ENCODE measurements at places on chromosomes 7 and 10. TPM values are rescaled to one million over a fixed set of nuclear protein-coding genes. Genes with fewer than 3 reads are reported as not detected.

NRP1 gene
- total RNA-seq = 55.6 TPM

DNA sequence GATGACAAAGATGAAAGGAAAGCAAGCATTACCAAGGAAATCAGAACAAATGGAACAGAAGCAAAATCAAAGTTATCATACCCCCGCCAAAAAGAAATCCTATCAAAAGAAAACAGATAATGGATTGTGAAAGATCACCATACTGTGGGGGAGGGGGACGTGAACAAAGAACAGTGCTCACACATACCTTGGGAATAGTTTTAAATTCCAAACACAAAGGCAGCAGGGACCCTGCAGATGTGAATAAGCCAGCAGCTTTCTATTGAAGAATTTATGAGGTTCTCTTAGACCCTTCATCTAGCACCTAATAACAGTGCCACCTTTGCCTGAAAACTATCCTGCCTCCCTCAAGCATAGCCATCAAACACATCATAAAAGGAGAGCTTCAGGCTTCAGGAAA is 94.0 kb downstream of the AKR1D1 start:
- no peak for DNase-seq

DNA sequence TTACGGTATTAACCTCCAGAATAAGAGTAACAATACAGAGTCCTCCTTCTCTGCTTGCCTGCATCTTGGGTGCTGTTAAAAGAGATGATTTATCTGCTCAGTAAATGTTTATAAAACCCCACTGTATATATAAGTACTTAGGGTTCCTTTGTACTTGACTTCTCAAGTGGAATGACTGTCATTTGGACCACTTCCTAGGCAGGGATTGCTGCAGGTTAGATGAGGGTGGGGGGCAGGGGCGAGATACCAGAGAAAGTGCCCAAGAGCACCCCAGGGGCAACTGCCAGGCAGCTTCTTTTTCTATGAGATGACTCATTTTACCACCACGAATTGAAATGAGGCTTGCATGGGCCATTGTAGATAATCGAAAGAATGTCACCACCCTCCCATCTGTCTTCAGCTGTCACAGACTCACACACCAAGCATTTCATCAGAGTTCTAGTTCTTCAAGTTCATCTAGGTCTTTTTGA is 421.9 kb upstream of the GALNT17 start:
- no peak for DNase-seq

- DNase-seq = no peak
These were observed 13.1 kb upstream of the HABP2 start for GRCh38 chr10:113539789-113540188.

DNA sequence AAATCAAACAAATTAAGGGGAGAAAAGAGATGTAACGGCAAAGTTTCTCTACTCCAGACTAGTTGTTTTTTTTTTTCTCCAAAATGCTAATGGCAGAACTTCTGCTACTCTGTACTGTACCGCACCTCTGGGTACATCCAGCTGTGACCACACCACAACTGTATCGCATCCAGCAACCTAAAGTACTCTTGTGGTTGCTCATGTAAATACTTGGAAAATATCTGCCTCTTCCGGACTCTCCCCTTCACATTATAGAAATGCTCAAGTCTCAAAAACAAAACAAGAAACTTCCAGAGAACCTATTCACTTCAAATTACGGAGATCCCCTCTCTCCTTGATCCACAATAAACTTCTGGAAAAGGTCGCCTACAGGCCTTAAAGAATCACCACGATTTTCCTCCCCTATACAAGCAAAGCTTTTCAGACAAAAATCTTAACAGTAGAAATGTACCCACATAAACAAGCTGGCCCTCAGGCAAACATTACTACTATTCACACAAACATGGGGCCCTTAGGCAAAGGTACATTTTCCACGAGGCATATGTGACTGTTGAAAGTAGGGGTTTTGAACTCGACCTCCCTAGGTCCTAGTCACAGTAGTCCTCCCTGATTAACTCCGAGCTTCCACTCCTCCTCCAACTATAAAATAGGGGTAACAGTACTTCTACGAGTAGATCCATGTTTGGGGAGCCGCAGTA is 222.9 kb upstream of the MKLN1 start:
- DNase-seq = no peak

CDK1 gene
- total RNA-seq = 73.5 TPM

GRCh38 chr7:127390186-127390816 is 2.2 kb downstream of the ZNF800 start:
- DNase-seq = no peak

DNA sequence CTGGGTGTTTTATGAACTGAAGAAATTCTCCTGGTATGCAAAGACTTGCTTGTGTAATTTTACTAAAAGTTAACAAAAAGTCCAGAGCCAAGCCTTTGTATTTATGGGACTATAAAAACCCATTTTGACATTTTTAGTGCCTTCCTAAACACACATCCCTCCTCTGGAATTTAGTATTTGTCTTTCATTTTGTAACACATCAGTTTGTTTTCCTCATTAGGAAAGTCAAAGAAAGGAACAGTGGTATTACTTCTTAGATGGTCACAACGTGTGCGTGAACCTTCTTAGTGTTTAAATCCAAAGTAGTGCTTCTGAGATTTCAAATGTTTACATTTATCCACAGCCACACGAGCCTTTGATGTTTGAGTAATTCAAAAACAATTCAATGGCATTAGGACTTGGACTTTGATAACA is 103.2 kb upstream of the TMEM106B start:
- no peak for DNase-seq

DNA sequence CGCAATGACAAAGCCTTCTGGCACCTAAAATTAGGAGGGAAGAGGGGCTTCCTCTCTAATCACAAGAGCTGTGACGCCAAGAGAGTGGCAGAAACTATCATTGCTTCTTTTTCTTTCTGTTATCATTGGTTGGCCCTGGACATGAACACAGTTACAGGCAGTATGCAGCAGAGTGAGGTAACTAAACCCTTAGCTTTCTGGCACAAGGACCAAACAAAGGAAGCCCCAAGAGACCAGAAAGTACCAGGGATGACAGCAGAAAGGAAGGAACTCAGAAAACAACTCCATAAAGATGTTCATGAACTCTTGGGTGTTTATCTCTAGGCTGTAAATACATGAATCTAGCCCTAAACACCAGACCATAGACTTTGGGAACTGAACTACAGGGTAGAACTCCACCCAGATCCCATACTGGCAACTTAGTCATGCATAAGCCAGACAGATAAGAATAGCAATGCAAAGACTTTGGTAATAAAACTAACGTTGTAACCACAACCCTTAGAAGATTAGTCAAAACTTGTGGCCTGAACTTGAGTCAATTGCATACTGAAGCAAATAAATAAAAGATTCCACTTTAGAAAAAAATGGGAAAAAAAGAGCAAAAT is 195.7 kb upstream of the PTN start:
- DNase-seq = no peak

- peak; percentile 38 for DNase-seq
These were observed 3.4 kb downstream of the TCF7L2 start for GRCh38 chr10:112953174-112954159.

MYH16 gene
- not detected for total RNA-seq

DNA sequence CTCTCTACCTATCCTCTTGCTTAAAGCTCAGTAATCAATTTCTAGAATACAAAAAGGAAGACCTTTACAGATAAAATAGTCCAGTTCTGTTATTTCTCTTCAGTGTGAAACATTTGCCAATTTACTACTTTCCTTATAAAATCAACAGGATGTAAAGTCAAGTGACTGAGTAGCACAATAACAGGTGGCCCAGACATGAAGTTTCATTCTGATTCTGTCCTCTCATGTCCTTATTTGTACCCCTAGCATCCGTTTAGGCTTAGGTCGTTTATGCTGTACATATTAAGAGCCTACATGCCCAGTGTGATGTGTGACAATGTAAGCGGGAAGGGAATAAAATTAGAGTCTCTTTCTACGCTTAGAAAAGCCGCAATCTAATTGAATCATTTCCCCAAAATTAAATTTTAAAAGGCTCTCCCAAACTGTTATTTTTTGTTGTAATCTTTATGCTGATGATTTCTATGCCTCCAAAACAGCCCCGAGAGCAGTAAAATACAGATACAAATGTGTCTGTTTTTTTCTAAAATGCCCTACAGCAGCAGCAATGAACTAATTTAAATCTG is 29.1 kb downstream of the EPC1 start:
- no peak for DNase-seq

GRCh38 chr7:70474639-70475234 is 657.2 kb upstream of the GALNT17 start:
- no peak for DNase-seq

GRCh38 chr10:33732161-33732680 is 397.8 kb upstream of the NRP1 start:
- DNase-seq = no peak

DNA sequence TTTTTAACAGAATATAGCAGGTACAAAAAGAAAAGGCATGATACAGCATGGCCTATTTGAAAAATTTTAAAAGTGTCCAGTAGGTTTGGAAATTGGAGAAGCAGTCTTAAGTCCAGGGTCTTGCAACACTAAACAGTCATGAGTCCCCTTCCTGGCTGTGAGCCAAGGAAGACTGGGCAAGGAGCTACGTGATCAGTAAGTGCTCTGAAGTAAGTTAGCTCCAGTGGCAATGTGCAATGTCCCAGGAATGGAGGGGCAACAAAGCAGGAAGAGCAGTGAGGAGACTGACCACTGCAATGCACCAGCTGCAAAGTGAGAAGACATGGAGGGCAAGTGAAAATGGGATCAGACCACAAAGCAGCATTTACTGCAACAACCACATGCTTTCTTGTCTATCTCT is 72.9 kb upstream of the GRID1 start:
- DNase-seq = peak; percentile 42

DNA sequence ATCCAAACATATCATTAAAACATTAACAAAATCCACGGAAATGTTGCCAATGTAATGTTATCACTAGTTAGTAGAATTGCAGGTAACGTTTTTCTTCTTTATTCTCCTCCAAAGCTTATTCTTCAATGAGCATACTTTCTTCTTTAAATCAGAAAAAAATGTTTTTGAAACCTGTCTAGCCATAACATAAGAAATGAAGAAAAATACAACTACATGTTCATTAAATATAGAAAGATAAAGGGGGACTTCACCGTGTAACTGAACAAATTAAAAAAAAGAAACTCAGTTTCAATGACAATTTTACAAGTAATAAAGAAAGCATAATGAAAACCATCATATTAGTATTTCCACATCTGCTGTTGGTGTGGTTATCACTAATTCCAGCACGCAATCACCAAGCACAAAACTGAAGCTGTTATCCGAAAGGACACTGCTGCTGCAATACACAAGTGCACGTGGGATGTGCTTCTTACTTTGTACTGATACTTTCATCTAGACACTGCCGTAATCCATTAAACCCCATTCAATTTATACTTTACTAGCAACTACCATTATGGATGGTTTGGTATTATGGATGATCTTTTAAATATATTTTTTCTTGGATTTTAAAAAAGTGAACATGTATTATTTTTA is 9.6 kb downstream of the ESYT2 start:
- no peak for DNase-seq

SKAP2 gene
- 9.2 TPM for total RNA-seq

AMPH gene
- total RNA-seq = 0.25 TPM

HOXA3 gene
- total RNA-seq = 0.28 TPM

GRCh38 chr10:29815572-29815971 is 180.8 kb upstream of the SVIL start:
- DNase-seq = no peak

ACSM6 gene
- not detected for total RNA-seq

- no peak for DNase-seq
These were observed 458.8 kb upstream of the GHITM start for GRCh38 chr10:83680470-83680891.

CYP3A4 gene
- total RNA-seq = 138 TPM

GRCh38 chr10:102114861-102115618 is 5.1 kb downstream of the LDB1 start:
- peak; percentile 92 for DNase-seq

- no peak for DNase-seq
These were observed 9.4 kb downstream of the GATA3 start for GRCh38 chr10:8063935-8064334.

ARHGEF35 gene
- 3.6 TPM for total RNA-seq

DNA sequence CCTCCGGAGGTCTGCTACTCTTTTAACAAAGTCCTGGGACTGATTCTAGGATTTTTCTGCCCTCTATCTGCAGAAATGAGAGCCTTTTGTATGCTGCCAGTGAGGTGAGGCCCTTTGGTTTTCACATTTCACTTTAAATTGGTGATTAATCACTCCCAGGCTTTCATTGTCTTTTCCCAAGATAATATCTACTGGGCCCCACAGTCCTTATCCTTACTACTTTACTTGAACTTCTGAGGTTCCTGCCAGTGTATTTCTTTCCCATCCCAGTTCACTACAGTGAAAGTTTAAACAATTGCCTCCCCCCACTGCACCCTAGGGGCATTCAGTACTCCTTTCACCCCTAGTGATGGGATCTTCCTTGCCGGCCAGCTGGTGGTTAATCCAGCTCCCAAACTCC is 127.4 kb upstream of the INHBA start:
- no peak for DNase-seq

- DNase-seq = no peak
These were observed 215.3 kb upstream of the RHOBTB1 start for GRCh38 chr10:61159253-61159652.

CPXM2 gene
- total RNA-seq = 0.92 TPM

GRCh38 chr7:45626441-45627430 is 52.6 kb downstream of the ADCY1 start:
- peak; percentile 27 for DNase-seq

- DNase-seq = no peak
These were observed 133.5 kb downstream of the TSPAN12 start for GRCh38 chr7:120724448-120724847.

AP1S1 gene
- 23.1 TPM for total RNA-seq

GRCh38 chr7:30164567-30164966 is 29.8 kb downstream of the MTURN start:
- DNase-seq = no peak

DNA sequence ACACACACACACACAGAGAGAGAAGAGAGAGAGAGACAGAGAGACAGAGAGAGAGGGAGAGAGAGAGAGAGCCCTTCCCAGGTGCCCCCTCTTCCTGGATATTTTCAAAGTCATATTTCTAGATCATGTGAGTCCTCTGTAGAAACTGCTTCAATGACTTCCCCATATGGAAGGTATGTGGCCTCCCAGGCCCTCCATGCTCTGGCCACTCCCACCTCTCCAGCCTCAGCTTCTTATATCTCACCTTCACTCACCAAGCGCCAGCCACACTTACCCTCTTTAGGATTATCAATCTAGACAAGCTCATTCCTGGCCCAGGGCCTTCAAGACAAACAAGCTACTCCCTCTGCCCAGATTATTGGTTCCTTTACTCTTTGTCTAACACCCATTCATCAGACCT is 259.7 kb downstream of the MTERF1 start:
- no peak for DNase-seq

FUOM gene
- 24.3 TPM for total RNA-seq

Measured in liver (tissue), 10 donors.